NCI-H1105 (cell line): ENCODE measurements at places on chromosomes 5 and 9.

DNA sequence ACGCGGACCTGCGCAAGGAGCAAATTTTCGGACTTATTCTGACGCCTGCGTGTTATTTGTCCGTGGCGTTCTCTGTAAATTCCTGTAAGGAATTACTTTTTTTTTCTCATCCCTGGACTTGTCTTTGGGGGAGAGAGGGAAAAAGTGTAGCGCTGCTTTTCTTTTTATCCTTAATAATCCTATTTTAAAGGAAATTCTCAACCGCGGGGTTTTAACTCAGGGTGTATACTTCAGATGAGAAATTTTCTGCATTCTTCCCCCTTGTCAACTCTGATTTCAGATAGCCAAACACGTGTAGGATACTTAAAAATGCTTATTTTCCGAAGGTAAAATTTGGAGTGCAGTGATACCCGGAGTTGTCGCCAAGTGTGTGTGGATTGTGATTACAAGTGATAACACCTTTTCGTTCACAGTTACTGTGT is 853 bp downstream of the DCP2 start:
- DNase-seq = no peak

DNA sequence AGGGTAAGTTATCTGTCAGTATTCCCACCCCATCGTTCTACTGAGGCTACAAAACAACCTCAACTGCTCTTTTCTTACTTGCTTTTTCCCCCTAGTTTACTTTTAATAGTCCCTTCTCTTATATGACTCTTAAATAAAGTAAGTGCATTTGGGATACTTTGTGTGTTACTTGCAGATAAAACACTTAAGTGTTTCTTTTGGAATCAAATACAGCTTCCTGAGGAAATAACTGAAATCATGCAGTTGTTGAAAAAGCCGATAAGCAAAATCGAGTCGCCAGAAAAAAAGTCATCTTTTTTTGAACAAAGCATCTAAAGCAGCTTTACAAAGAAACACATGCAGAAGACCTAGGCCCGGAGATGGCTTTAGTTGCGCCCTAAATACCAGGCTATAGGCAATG is 53.5 kb upstream of the EPB41L4A start:
- no peak for DNase-seq

- DNase-seq = no peak
These were observed 29.3 kb downstream of the CSF2 start for GRCh38 chr5:132102944-132103331.

- DNase-seq = no peak
These were observed 23.4 kb downstream of the CDK20 start for GRCh38 chr9:87950765-87951488.

DNA sequence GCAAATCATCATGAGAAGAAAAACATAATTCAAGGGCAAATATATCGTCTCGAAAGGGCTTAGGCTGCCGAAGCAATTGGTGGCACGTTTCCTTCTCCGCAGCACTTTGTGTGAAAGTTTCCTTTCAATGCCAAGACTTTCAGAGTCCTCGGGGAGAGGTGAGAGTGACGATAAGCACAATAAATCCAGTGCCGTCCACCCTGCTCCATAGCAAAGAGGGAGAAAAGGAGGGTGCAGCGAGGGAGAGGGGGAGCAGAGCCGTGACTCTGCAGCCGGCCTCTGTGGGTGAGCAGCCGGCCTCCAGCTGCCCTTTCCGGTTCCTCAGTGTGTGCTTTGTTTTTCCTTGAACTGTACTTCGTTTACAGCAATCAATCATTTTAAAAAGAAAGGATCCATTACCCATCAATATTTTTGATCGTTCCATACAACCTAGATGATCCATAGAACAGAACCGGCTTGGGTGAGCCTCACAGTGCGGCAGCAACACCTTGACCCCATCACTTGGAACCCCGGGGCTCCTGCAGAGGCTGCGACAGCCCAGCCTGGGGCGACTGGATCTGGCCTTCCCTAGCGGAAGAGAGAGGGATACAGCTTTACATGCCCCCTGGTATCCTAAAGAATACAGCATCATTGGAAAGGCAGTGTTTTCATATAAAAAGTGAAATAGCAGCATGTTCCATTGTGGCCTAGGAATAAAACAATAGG is 247.0 kb upstream of the IRX4 start:
- no peak for DNase-seq

DNA sequence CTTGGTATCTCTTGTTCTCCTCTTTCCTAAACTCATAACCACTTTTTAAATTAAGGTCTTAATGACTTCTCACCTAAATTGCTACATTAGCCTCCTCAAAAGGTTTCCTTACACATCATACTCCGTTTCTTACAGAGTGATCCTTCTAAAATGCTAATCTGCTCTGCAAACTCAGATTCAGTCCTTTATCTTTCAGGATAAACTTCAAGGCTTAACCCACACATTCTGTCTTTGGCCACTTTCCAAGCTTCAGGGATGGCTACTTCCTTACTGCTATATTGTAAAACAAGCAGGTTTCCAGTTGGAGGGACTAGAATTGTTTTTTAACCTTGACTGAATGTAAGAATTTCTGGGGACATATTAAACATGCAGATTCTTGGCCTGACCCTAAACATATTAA is 105.5 kb upstream of the CHD1 start:
- DNase-seq = no peak

DNA sequence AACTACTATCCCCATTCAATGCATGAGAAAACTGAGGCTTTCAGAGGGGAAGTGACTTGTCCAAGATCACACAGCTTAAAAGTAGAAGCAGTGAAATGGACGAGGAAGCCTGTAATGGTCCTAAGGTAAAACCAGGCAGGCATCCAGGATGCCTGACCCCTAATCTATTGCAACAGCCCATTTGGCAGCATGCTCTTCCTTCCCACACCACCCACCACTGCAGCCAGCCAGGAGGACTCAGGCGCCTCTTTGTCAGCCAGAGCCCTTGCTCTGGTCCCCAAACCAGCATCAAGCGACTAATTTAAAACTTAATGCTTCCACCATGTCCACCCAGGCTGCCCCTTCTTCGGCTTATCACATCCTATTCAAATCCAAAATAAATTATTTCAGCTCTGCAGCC is 541.6 kb downstream of the CDK5RAP2 start:
- DNase-seq = no peak

DNA sequence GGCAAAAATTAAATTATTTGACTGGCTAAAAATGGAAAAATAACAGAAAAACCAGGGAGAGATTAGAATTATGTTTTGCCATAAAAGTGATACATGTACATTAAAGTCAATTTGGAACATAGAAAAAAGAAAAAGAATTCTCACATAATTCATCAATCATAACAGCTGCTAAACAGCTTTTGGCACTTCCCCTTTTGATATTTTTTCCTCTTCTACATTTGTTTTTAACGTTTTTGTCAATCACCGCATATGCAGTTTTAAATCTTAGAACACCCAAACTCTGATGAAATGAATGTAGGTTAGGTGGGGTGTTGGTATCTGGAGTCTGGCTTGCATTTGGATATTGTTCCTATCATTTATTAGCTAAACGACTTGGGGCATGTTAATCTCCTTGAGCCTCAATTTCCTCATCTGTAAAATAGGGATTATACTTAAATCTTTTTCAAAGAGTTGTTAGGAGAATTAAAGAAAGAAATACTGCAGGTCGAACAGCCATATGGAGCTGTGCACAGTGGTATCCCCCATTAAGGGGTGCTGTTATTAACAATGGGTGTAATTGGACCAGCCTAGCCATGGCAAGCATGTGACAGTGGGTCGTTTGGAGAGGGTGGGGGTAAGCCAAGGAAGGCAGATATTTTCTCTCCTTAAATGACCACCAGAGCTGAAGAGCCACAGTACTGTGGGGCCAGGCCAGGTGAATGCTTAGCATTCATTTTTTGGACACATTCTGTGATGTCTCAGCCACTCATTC is 22.6 kb downstream of the NPR3 start:
- no peak for DNase-seq

DNA sequence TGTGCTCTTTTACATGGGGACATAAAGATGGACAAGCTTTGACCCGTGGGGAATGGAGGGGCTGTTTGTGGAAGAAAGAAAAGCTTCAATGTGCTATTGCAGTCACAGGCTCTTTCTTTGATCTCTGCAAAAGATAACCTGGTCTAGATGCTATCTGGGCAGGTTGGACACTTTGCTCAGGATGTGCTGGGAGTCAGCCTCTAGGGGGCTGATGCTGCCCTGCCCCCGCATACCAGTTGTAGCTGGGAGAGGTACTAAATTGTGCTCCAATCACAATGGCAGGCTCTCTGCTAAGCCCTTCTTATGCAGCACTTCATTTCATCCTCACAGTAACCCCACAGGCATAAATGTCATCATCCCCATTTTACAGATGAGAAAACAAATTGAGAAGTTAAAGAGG is 67.2 kb downstream of the PSD2 start:
- no peak for DNase-seq

DNA sequence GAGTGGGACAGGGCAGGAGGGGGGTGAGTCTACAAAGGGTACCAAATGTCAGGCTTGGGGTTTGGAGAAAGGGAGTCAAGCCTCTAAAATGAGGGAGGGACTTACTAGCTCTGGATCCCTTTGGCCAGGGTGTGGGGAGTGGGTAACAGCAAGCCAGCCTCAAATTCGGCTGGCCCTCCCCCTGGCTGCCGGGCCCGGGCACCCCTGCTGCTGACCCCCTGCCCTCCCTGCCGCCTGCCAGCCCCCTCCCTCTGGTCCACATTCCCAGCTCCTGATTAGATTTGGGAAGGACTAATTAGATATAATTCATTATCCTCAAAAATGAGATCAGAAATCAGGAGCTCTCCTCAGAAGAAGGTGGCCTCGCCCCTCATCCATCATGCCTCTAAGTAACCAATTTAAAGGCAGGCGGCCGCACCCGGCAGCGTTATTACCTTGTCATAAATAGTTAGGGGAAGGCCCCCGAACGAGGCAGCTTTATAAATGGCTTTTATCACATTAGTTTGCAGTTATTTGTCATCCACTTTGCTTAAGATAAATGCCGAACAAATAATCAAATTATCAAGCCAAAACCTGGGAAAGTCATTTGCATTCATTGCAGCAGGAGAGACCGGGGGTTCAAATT is 44.6 kb downstream of the LMX1B start:
- no peak for DNase-seq

- no peak for DNase-seq
These were observed 62.9 kb upstream of the BARX1 start for GRCh38 chr9:94017939-94018531.
